ENCODE measurements at places on chromosomes 12 and 14. TPM values are rescaled to one million over a fixed set of nuclear protein-coding genes. Genes with fewer than 3 reads are reported as not detected.

ANKRD33 gene
- total RNA-seq: 0.21 TPM

DNA sequence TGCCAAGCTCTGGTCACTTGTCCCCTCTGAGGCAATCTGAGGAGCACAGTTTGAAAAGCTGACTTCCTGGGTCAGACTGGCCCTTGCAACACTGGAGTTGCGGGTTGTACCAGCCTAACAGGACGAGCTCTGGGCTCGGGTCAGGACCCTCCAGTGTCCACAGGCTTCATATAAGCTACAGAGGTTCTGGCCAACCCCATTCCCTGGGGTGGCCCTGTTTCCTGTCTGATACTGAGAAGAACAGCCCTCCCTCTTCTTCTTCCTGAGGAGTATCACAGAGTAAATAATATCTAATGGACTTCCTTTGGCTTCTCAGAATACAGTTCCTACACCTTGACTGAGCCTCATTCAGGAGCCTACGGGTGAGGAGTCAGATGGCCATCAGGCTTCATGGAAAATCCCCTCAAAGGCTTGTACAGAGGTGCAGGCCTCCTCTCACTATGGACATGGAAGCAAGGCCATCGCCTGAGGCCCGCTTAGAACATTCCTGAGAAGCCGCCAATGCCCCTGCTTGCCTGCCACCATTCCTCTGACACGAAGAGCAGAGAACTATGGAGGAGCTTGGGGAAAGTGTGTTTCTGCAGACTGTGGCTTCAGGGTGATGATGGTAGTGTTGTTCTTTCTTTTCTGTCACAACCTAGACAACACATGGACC is 28.5 kb upstream of the ANO2 start:
- no peaks in the 10 kb centered on the region for H3K36me3 ChIP-seq
- H3K4me1 ChIP-seq: peaks cover 4% of the 10 kb centered on the region

GRCh38 chr12:84607170-84607819 is 305.3 kb downstream of the SLC6A15 start:
- no peak for DNase-seq
- no peaks in the 10 kb centered on the region for H3K36me3 ChIP-seq
- H3K27me3 ChIP-seq: no peaks in the 10 kb centered on the region
- no peaks in the 10 kb centered on the region for H3K4me1 ChIP-seq
- H3K27ac ChIP-seq: no peak overlapping the region

- no peaks in the 10 kb centered on the region for H3K27me3 ChIP-seq
- no peak overlapping the region for H3K27ac ChIP-seq
- H3K36me3 ChIP-seq: no peaks in the 10 kb centered on the region
- DNase-seq: no peak
- H3K4me3 ChIP-seq: no peak overlapping the region
- no peaks in the 10 kb centered on the region for H3K4me1 ChIP-seq
Observed at GRCh38 chr12:7797698-7798398, 8.6 kb downstream of the NANOG start.

DNA sequence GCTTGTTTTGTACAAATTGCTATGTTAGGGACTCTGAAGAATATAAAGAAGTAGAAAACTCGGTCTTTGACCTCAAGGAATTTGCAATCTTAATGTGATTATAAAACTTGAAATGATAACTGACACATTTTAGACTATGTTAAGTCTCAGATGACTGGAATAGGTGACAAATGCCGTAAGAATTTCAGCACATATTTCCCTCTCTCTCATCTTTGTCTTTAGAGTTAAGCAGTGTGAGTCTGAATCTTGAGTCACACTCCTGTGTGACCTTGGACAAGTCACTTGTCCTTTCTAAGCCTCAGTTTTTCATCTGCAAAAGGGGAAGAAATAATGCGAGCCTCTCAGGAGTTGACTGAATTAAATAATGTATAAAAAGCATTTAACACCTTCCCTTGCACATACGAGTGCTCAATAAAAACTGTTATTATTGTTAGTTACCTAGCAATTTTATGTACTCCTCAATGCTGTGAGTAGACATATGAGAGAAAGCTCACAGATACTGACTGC is 103.7 kb downstream of the DYRK2 start:
- no peak overlapping the region for H3K27ac ChIP-seq
- no peaks in the 10 kb centered on the region for H3K36me3 ChIP-seq
- no peaks in the 10 kb centered on the region for H3K4me1 ChIP-seq
- no peaks in the 10 kb centered on the region for H3K27me3 ChIP-seq
- H3K4me3 ChIP-seq: no peak overlapping the region

DNA sequence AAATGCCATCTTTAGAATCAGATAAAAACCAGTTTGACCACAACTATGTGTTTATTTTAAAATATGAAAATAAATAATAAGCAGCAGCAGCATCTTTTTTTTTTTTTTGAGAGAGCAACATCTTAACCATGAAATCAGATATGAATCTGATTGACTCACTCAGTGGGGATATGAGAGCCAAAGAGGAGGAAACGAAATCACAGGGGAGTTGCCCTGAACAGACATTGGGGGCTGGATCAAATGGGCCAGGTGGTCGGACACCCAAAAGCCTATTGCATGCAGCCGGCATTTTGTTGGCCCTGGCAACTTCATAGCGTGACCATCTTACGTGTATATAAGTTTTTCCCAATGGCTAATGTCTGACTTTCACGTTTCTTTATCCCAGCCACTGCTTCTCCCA is 321.1 kb downstream of the NPAS3 start:
- peaks cover 4% of the 10 kb centered on the region for H3K27me3 ChIP-seq
- no peaks in the 10 kb centered on the region for H3K36me3 ChIP-seq
- no peaks in the 10 kb centered on the region for H3K4me1 ChIP-seq
- DNase-seq: no peak
- H3K4me3 ChIP-seq: no peak overlapping the region
- H3K27ac ChIP-seq: no peak overlapping the region

GRCh38 chr12:17992002-17992656 is 97.9 kb downstream of the RERGL start:
- peak; percentile 14 for DNase-seq
- no peaks in the 10 kb centered on the region for H3K4me1 ChIP-seq
- no peak overlapping the region for H3K27ac ChIP-seq
- H3K4me3 ChIP-seq: no peak overlapping the region

- H3K27ac ChIP-seq: no peak overlapping the region
- no peaks in the 10 kb centered on the region for H3K36me3 ChIP-seq
- no peaks in the 10 kb centered on the region for H3K27me3 ChIP-seq
- no peaks in the 10 kb centered on the region for H3K4me1 ChIP-seq
- H3K4me3 ChIP-seq: no peak overlapping the region
Observed at GRCh38 chr14:89137526-89138163, 279.4 kb downstream of the FOXN3 start.

GRCh38 chr12:92357584-92358261 is 212.1 kb upstream of the BTG1 start:
- H3K36me3 ChIP-seq: no peaks in the 10 kb centered on the region
- no peak overlapping the region for H3K27ac ChIP-seq
- no peak overlapping the region for H3K4me3 ChIP-seq
- H3K4me1 ChIP-seq: no peaks in the 10 kb centered on the region
- DNase-seq: no peak
- H3K27me3 ChIP-seq: no peaks in the 10 kb centered on the region

DNA sequence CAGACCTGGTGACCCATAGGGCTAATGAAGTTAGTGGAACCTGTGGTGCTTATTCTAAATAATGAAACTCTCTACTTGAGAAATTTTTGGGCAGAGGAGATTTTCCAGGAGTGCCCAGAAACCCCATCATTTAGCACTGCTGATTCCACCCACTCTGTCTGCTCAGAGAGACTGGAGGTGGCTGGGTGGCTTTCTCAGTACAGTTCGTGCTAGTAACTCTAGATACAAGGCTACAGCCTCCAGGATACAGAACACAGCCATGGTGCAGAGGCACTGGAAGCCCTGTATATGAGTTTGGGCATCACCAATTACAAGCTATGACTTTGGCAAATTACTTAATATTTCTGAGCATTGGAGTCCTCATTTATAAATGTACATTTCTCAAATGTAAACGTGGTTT is 32.4 kb downstream of the CCDC177 start:
- DNase-seq: no peak
- no peak overlapping the region for H3K27ac ChIP-seq
- H3K27me3 ChIP-seq: no peaks in the 10 kb centered on the region
- H3K36me3 ChIP-seq: no peaks in the 10 kb centered on the region
- H3K4me1 ChIP-seq: no peaks in the 10 kb centered on the region

AMN1 gene
- 20.0 TPM for total RNA-seq

DNA sequence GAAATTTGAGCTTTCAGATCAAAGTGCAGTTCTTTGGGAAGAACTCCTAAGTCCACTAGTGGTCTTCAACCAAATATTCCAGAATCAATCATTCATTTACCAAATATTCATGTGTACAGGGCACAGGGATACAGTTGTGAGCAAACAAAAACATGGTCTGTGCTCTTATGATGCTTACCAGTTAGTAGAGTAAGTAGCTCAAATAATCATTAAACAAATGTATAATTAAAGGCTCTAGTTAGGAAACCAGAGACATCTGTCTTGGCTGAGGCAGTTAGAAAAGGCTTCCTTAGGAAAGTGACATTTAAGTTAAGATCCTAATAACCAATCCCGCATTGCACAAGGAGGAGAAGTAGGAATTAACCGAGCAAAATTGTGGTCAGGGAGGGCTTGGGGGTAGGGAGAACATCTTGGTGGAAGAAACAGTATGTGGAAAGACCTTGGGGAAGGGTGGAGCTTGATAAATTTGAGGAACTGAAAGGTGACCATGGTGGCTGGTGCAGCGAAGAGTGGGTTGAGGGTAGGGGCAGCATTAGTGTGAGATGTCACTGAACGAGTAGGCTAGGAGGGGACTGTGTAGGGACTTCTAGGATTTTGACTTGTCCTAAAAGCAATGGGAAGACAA is 40.0 kb downstream of the PEBP1 start:
- no peak overlapping the region for H3K4me3 ChIP-seq
- no peaks in the 10 kb centered on the region for H3K4me1 ChIP-seq

- H3K4me1 ChIP-seq: no peaks in the 10 kb centered on the region
- H3K27me3 ChIP-seq: no peaks in the 10 kb centered on the region
- H3K36me3 ChIP-seq: no peaks in the 10 kb centered on the region
- H3K4me3 ChIP-seq: no peak overlapping the region
- no peak for DNase-seq
- no peak overlapping the region for H3K27ac ChIP-seq
Observed at GRCh38 chr12:95396849-95397468, 77.0 kb upstream of the METAP2 start.

DNA sequence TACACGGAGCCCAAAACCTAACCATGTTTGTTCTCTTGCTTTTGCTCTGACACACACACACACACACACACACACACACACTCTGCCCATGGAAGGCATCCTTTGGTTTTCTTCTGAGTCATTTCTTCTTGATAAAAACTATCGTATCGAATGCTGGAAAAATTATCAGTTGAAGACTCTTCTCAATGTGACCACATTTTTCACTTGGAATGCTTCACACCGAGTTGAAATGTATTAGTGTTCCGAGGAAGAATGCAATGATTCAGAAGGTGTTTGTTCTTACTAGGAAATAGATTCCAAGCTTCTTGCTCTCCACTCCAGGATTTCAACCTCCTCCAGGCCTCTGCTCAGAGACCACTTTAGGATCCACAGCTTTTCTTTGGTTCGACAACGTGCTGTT is 226.3 kb downstream of the MON2 start:
- no peak overlapping the region for H3K27ac ChIP-seq
- H3K36me3 ChIP-seq: no peaks in the 10 kb centered on the region
- DNase-seq: no peak
- H3K27me3 ChIP-seq: no peaks in the 10 kb centered on the region
- no peaks in the 10 kb centered on the region for H3K4me1 ChIP-seq

RILPL2 gene
- 12.2 TPM for total RNA-seq

DNA sequence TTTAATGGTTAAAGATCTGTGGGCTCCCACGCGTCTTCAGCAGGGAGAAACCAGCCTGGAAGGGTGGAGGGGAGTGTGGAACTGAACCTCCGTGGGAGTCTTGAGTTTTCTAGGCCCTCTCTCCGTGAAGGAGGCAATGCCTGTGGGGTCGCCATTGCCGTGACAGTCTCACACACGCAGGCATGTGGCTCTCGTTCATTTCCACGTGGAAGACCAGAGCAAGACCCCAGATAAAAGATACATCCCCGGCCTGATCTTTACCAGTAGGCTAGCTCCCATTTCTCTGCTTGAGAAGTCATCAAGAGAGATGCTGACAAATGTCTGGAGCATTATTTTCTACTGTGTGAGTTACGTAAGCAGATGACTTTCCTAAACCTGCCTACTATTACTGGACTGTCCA is 491.7 kb upstream of the LMO3 start:
- H3K4me3 ChIP-seq: no peak overlapping the region
- H3K27ac ChIP-seq: no peak overlapping the region
- no peaks in the 10 kb centered on the region for H3K27me3 ChIP-seq
- no peak for DNase-seq
- no peaks in the 10 kb centered on the region for H3K36me3 ChIP-seq

EGLN3 gene
- total RNA-seq: 9.0 TPM

BTBD6 gene
- total RNA-seq: 44.2 TPM

DNA sequence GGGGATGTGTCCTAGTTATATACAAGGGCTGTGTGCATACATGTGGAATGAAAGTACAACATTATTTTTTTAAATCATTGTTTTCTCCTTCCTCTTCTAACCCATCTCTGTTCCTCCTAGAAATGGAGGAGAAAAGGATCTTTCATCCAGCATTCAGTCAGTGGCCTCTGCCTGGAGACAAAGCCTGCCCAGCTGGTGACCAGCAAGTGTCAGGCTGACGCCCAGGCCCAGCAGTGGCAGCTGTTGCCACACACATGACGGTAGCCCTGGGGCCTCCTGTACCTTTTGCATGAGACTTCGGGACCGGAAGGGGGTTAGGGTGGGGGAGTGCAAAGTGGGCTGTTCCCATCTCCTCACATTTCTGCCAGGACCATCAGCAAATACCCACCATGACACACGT is 46.2 kb downstream of the ERH start:
- H3K27ac ChIP-seq: no peak overlapping the region
- no peak overlapping the region for H3K4me3 ChIP-seq
- H3K36me3 ChIP-seq: no peaks in the 10 kb centered on the region
- H3K4me1 ChIP-seq: no peaks in the 10 kb centered on the region

DNA sequence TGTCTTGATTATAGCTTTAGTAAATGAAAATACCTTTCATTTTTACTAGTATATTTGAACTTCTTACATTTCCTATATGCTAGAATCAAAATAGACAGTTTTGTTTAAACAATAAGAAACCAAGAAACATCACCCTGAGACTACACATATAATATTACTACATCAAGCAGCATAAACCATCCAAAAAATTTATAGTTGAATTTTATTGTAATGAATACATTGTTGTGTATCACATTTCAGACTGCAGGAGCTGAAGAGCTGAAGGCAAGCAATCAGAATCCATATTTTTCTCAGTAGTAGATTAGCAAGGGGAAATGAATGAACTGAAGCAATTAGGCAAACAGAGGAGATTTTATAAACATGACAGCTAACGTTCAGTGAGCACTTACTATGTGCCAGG is 379.2 kb downstream of the BTG1 start:
- no peak overlapping the region for H3K4me3 ChIP-seq
- H3K27me3 ChIP-seq: no peaks in the 10 kb centered on the region
- H3K36me3 ChIP-seq: no peaks in the 10 kb centered on the region
- H3K27ac ChIP-seq: no peak overlapping the region

GRCh38 chr12:124398578-124399227 is 103.8 kb downstream of the RFLNA start:
- no peaks in the 10 kb centered on the region for H3K4me1 ChIP-seq
- H3K27ac ChIP-seq: no peak overlapping the region
- H3K27me3 ChIP-seq: no peaks in the 10 kb centered on the region

- peaks cover 9% of the 10 kb centered on the region for H3K4me1 ChIP-seq
- DNase-seq: no peak
- no peaks in the 10 kb centered on the region for H3K27me3 ChIP-seq
- H3K36me3 ChIP-seq: no peaks in the 10 kb centered on the region
- H3K4me3 ChIP-seq: no peak overlapping the region
Observed at GRCh38 chr12:89880690-89881350, 172.2 kb upstream of the ATP2B1 start.

GRCh38 chr12:48592591-48593086 is 22.8 kb upstream of the LALBA start:
- no peaks in the 10 kb centered on the region for H3K4me1 ChIP-seq
- no peak overlapping the region for H3K27ac ChIP-seq
- no peaks in the 10 kb centered on the region for H3K27me3 ChIP-seq
- no peak overlapping the region for H3K4me3 ChIP-seq

OTOGL gene
- total RNA-seq: 0.15 TPM

Data from lung (tissue), 17 donors.